ENCODE measurements at places on chromosomes 1 and 21.
A peak's percentile ranks its signal among the peaks of the same experiment; 100 is the strongest.

DNA sequence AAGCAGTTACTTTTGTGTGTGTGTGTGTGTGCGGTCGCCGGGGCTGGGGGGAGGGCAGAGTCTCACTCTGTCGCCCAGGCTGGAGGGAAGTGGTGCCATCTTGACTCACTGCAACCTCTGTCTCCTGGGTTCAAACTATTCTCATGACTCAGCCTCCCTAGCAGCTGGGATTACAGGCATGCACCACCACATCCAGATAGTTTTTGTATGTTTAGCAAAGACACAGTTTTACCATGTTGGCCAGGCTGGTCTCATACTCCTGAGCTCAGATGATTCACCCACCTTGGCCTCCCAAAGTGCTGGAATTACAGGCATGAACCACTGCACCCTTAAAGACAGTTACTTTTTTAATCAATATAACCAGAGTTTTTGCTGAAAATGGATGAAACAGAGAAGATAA, 207.0 kb downstream of the PTPRC start:
- DNase-seq = no peak

- DNase-seq = no peak
Observed at GRCh38 chr21:45220714-45221490, 66.8 kb downstream of the POFUT2 start.

DNA sequence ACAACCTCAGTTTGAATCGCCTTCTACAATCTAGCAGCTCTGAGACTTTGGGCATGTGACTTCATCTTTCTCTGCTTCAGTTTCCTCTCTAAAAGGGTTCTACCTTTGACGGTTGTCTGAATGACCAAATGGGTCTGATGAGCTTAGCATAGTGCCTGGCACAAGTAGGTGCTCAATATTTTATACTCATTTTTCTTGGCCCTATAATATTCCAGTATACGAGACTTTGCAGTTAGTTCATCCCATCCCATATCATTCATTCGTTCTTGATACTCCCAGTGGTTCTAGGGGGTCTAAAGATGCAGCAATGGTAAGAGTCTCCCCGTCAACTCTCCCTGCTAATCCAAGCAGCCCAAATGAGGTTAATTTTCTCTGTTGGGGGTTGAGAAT, 67.6 kb downstream of the ALPL start:
- no peak for DNase-seq

GRCh38 chr1:212203630-212204029, 81.6 kb upstream of the PPP2R5A start:
- no peak for DNase-seq

- DNase-seq = no peak
Observed at GRCh38 chr1:233442026-233442780, 114.7 kb downstream of the MAP3K21 start.

DNA sequence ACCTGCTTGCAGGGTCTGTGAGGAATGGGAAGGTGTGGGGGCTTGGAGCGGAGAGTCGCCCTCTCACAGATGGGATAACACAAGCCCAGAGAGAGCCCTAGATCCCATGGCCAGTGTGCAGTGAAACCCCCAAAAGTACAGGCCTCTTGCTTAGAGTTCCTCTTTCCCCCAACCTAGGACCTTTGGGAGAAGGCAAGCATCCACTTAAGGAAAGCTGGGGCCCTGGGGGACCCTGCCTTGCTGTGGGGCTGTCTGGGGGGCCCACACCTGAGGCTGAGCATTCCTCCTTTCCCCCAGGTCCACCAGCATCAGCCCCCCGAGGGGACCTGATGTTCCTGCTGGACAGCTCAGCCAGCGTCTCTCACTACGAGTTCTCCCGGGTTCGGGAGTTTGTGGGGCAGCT, 1.1 kb downstream of the VWA1 start:
- DNase-seq = no peak

DNA sequence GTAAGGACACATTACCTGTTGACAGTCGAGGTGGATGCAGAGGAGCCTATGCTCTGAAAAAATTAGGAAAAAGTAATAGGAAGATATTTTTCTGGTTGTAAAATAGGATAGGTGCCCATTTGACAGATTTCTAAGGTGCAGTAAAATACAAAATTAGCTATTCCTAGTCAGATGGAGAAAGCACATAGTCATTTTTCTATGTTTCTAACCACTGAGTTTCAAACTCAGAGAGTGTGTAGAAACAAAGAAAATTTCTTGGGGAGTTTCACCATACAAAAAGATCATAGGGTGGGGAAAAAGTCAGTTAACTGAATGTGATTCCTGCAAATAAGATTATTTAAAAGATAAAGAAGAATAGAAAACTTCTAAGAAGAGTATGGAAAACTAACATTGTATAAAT, 666.9 kb downstream of the KCNT2 start:
- no peak for DNase-seq

DNA sequence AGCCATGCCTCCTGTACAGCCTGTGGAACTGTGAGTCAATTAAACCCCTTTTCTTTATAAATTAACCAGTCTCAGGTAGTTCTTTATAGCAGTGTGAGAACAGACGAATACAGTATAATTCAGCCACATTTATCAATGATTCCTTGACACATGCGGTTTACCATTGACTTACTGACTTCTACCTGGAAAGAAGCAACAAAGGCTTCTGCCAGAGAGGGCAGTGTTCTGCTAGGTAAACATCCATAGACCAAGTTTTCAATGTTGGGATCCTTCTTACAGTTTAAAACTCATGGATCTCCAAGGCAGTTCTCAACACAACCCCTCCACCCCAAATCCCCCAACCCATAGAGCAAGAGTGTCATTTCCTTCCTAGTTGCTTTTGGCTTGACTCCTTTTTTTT, 150.6 kb downstream of the ZNF648 start:
- no peak for DNase-seq

DNA sequence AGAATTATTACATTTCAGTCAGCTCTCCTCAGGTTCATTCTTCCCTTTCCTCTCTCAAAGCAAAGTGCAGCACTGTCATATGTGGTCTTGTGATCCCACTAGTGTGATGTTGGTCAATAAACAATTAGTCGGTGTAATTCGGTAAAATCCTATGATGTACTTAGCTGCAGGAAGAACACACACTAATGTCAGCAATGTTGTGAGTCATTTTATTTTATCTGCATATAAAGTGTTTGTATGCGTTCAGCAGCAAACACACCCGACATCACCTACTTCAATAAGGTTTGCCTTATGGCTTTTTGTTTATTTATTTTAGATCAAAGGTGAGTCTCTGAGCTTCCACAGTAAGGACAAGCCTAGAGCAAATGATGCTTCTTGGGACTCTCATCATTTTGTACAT, 47.8 kb downstream of the PTPN14 start:
- no peak for DNase-seq

DNA sequence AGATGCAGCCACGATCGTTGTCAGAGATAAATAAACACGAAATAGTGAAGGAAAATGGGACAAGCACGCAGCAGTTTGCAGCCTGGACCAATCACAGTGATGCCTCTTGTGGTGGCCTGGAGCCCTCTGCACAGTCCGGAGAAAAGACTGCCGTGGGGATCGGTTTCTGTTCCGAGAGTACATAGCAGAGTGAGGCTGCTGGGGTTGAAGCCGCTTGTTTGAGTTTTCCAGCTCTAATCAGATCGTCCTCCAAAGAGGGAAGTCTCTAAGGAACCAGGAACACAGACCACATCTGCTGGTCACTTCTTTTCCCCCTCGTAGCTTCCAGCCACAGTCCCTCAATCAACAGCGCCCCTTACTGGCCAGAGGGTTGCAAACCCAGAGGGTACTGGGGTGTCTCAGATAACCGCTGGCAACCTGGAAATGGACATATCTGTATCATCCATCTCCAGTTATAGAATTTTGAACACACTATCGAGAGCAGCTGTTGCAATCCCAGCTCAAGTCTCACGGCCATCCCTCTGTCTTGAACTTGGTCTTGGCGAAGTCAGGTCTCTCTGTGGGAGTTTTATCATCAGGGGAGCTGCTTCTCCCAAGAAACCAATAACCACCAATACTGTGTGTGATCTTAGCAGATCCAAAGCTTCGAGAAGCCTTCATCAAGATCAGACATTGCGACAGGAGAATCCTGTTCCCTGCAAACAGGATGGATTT, 57.4 kb downstream of the OLIG1 start:
- DNase-seq = peak; percentile 91

DNA sequence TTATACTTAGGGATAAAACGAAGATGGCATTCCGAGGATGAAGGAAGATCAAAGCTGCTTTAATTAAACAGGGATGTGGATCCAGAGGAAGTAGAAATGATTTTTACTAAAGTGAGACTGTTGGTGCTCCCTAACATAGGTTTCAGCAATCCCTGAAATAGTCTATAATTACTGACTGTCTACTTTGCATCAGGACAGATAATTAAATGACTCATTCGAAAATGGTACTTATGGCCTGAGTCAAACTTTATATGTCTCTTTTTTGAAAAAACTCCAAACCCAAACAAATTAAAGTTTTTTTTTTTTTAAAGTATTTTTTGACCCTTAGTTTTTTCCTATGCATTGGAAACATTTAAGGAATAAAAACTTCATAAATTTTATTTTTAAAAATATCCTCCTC, 90.3 kb downstream of the LYST start:
- no peak for DNase-seq

DNA sequence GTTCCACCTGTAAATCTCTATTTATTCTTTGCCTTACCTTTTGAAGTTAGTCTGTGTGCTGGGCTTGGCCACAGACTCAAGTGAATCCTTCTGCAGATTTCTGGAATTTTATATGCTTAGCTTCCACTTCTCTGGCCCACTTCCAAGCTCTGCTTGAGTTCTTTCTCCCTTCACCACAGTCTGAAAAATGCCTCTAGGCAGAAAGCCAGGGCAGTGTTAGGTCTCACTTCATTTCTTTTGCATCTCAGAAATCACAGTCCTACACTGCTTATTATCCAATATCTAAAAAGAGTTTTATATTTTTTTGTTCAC, 48.9 kb downstream of the INKA2 start:
- no peak for DNase-seq

- DNase-seq = peak; percentile 69
Observed at GRCh38 chr1:19644681-19645410, 735 bp downstream of the NBL1 start.

DNA sequence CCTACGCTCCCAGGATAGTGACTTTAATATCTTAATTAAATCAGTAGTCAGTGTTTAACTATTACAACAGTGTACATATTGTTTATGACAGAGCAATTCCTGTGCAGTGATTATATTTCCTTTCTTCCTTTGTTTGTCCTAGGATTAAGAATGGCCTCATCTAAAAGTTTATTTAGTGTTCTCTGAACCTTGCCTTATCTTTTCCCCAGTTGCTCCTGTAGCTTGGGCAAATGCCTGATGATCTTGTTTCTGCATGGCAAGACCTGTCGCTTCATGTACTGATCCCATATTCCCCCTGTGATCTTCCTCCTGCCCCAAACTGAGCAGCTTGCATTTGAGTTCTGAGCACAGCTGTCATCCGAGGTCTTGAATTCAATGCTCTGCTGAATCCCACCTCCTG, 69.1 kb upstream of the STUM start:
- DNase-seq = no peak

- DNase-seq = peak; percentile 95
Observed at GRCh38 chr1:181135815-181136737, 47.6 kb downstream of the IER5 start.

DNA sequence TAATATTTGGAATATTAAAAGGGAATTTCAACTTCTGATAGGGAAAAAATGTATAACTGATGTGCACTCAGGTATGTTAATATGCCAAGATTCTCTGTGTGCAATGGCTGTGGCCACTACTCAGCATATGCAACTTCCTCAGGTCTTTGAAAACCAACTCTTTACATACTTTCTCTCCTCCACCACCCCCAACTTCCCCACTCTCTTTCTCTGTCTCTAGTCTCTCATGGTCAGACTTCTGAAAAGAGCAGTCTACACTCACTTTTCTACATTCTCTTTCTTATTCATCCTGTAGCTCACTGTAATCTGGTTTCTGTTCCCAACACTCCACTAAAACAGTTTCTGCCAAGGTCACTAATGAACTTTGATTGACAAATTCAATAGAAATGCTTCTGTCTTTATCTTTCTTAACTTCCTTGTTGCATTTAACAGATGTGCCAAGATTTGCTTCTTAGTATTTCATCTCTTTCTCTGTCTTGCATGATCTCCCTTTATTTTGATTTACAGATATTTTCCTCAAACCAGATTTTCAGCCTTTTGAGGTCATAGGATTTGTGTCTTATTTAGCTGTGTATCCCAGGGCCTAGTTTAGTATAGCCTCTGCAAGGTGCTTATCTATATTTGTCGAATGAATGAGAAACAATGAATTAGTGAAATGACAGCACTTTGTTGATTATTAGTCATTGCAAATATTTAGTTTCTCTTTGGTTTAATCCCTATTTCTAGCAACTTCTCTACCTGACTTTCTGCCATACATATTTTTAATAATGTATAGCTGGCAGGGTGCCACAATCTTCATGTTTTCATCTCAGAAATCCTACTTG, 168.9 kb downstream of the LMO4 start:
- DNase-seq = no peak

DNA sequence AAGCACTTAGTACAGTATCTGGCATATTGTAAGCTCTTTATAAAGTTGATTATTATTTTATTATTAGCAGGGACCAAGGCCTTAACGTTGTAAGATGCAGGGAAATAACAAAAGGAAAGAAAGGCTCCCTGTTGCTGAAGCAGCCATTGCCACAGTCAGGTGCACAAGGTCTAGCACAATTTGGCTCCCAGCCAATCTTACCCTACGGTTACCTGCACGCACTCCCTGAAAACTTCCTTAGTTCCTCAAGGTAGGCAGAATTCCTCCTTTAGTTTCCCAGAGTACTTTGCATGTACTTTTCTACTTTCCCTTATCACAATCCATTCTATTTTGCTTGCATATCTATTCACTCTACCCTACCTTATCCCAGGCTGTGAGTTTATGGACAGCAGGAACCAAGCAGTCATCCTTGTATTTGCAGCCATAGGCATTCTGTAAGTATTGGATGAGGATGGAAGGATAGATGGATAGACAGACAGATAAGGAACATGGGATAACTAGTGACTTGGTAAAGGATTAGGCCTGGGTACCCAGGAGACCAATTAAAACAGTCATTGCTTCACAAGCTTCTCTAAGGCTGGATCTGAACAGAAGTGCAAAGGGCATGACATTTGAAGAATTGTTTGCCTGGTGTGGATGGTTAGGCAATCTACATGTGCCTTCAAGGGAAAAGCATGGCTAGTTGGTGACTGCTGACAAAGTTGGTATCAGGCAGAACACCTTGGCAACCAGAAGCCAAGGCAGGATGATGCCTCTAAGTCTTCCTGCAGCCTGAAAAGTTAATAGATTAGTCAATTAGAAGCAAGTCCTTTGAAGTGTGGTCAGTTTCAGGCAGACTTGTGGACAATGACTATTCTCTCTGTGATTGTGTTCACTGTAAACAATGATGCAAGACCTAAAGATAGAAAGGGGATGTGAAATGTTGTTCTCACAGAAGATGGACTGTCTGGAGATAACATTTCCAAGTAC, 20.8 kb upstream of the JAK1 start:
- DNase-seq = peak; percentile 81

- no peak for DNase-seq
Observed at GRCh38 chr21:14056771-14057191, 154.0 kb downstream of the LIPI start.

All from suppressor macrophage treated with lipopolysaccharide for 1 hour (primary cell).